ENCODE measurements at places on chromosomes 2 and 18.

DNA sequence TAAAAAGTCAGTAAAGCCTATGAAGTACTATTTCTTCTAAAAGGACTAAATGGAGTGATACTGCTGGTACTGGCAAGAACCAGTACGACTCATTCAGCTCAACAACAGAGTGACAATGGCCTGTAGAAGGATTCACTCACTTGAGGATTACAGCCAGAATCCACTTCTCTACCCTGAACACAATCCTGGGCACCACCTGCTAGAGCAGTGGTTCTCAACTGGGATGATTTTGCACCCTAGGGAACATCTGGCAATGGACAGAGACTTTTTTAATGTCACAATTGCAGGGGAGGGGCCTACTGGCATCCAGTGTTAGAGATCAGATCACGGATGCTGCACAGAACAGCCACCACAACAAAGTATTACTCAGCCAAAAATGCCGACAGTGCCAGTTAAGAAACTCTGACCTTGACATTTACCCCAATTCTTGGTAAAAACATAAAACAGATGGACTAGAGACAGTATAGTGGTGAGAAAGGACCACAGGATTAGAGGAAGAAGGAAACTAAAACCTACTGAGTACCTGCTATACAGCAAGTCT is 5.0 kb downstream of the SPIRE1 start:
- DNase-seq, result no peak

DNA sequence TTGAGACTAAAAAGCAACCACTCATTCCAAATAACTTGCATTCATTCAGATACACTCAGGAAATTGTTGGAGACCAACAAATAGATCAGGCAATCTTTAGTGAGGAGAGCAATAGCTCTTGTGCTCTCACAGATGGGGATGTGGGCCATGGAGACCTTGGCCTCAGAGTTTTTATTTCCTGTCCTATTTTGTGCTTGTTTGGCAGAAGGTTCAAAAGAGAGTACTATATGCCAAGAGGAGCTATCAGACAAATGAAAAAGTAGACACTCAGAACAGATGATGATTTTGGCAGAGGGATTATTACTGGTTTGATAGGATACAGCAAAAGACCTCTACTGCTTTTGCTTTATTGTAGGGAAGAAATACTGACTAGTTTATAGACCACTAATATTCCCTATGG is 230.2 kb downstream of the KCNE4 start:
- DNase-seq, result no peak

DNA sequence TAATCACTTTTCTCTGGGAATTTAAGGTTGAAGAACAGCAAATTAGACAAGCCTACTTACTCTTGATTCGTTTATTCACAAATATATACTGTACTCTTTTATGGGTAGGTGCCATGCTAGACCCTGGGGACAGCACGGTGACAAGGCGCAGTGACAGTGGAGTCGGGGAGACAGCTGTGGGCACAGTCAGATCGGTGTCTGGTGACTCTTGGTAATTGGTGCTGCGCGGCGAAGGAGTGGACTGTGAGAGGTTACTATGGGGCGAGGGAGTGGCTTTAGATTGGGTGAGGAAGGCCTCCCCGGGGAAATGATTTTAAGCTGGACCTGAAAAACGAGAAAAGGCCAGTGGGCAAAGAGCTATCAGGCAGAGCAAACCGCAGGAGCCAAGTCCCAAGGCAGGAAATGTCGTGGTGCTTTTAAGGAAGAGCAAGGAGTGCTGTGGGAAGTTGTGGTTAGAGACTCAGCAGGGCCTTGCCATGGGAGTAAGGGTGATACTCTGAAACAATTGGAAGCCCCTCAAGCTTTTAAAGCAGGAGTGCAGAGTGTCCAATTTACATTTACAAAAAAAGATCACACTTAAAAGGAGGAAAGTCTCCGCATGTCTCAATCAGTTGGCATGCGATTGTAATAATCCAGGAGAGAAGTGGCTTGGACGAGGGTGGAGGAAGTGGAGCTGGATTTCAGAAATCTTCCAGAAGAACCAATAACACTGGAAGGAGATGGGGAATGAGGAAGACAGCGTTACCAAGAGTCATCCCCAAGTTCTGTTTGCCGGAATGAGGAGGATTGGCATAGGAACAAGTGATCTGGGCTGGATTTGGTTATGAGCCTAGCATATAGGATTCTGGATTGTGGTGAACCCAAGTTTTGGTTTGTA is 36.1 kb upstream of the TXNDC2 start:
- DNase-seq, result no peak

DNA sequence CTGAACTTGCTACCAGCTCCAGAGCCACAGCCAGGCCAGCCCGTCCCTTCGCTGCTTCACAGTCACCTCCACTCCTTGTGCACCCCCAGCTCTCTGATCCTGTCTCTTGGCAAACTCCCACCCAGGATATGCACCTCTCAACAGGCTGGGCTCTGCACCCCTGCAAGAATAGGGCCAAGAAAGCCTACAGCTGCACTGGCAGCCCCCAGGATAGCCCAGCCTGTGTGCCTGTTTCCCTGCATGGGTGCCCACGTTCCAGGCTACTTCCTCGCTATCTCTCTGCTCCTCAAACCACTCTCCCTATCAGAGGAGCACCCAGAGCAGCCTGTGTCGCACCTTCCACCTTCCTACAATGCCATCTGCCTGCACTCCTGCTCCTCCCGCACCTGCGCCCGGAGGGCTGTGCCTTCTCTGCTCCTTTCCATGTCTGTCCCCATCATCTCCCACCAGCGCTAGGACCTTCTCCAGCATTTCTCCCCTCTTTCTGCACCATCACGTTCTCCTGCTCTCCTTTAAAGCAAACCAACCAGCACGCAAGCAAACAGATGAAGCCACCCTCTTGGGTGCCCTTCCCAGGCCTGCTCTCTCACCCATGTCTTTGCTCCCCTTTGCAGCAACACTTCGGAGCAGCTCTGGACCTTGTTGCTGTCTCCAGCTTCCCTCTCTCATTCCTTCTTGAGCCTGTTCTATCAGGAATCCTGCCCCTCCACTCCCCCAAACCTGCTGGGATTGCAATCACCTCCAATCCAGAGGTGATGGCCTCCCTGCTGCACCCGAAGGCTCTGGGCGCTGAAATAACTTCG is 313.2 kb upstream of the HS6ST1 start:
- DNase-seq, result no peak

DNA sequence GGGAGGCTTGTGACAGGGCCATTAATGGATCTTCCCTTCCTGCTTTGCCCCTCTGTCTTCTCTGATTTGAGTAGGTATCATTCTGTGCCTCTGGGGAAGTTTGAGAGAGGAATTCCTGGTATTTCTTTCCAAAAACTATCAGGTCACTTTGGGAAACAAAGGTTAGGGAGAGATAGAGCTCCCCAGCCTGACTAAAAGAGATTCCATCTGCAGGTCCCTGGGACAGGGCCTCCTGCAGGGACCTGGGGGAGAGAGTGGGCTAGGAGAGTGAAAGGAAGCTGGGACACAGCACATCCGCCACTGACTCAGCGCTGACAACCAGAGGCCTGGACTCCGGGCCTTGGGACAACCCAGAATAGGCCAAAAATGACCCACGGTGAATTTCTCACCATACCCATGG is 6.4 kb downstream of the GALNT14 start:
- DNase-seq, result no peak

GRCh38 chr2:120289221-120289906 is 36.7 kb downstream of the RALB start:
- DNase-seq, result no peak

DNA sequence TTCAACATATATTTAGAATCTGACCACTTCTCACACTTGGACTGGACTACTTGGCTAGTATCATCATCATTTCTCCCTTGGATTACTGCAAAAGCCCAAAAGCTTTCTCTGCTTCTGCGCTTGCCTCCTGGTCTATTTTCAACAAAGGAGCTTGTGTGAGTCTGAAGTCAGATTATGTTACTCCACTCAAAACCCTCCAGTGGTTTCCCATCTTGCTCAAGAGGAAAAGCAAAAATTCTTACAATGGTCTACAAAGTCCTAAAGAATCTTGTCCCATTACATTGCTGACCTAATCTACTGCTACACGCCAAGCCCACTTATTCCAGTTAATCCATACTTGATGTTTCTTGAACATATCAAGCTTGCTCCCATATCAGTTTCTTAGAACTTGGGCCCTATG is 9.6 kb downstream of the PREPL start:
- DNase-seq, result no peak

- DNase-seq, result no peak
Observed at GRCh38 chr2:229578052-229578846, 136.1 kb downstream of the DNER start.

GRCh38 chr18:54323970-54324369 is 33.7 kb downstream of the STARD6 start:
- no peak for DNase-seq

DNA sequence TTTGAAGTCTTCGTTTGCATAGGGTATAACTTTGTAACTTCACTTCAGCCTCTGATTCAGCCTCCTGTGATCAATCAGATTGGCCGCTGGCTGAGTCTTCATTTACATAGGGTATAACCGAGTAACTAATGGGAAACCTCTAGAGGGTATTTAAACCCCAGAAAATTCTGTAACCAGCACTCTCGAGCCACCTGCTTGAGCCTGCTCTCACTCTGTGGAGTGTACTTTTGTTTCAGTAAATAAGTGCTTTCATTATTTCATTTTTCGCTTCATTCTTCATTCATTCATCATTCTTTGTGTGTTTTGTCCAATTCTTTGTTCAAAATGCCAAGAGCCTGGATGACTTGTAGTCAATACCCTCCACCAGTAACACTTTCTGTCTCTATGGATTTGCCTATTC is 56.4 kb downstream of the CCDC85A start:
- DNase-seq, result no peak

- DNase-seq, result no peak
Observed at GRCh38 chr2:111139637-111140317, 19.1 kb downstream of the BCL2L11 start.

GRCh38 chr2:196365145-196365544 is 193.8 kb upstream of the STK17B start:
- no peak for DNase-seq

DNA sequence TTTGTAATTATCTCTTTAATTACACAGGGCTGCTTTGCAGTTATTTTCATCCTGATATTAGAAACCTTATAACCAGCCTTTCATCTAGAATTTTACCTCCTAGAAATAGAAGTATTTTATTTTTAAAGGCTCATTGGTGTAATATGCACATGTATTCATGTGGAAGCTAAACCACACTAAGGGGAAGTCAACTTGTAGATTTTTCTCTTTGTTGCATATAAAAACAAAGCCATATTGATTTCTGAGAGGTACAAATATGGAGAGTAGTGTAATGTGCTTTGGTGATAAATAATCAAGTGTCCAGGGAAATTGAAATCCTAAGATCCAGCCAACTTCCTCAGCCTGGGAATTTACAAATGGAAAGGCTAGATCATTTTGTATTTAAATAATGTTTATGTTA is 301.2 kb downstream of the LRATD1 start:
- DNase-seq, result no peak

Measured in NCI-H460 (cell line).